ENCODE measurements at places on chromosomes 4 and X.

- H3K4me1 ChIP-seq, result no peaks in the 10 kb centered on the region
- no peaks in the 10 kb centered on the region for H3K36me3 ChIP-seq
- no peak overlapping the region for H3K4me3 ChIP-seq
- no peak for DNase-seq
- no peak overlapping the region for H3K27ac ChIP-seq
Observed at GRCh38 chrX:10617999-10618351, 2.4 kb downstream of the MID1 start.

DNA sequence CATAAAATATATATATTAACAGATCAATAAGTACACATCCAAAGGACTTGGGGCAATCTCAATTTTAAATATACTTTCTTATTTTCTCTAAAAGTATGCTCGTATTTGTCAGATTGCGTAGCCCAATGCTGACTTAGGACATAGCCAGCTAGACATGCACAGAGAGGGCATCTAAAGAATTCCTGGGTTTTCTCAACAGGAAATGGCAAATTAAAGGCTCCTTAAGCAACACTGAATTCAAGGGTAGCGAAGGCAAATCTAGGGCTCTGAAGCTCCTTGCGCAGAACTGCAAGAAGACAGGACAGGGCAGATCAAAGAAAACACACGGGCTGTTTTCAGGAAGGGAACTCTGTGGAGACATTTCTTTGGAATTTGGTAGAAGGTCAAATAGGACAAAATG lies 94.6 kb upstream of the FTHL17 start:
- H3K4me1 ChIP-seq, result no peaks in the 10 kb centered on the region
- H3K27ac ChIP-seq, result no peak overlapping the region
- H3K36me3 ChIP-seq, result no peaks in the 10 kb centered on the region
- no peak for DNase-seq

GRCh38 chr4:119858176-119858575 lies 208.5 kb downstream of the MAD2L1 start:
- H3K27ac ChIP-seq, result no peak overlapping the region
- H3K4me3 ChIP-seq, result no peak overlapping the region
- no peak for DNase-seq
- no peaks in the 10 kb centered on the region for H3K36me3 ChIP-seq
- H3K27me3 ChIP-seq, result no peaks in the 10 kb centered on the region

DNA sequence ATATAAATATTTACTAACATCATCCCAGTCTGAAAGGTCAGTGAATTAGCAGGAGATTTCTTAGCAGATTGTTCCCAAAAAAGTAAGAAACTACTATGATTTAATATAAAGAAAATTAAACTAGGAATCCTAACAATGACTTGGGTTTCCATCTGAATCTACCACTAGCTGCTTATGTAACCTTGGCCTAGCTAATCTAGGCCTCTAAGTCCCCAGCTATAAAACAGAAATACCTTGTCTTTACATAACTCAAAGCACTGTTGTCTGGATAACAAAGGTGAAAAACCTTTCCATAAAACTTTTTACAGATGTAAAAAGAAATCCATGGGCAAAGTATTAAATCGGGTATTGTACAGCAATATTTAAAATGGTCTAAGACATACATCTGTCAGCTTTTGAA lies 3.0 kb downstream of the FBXL5 start:
- no peak overlapping the region for H3K4me3 ChIP-seq
- no peaks in the 10 kb centered on the region for H3K27me3 ChIP-seq

- H3K27ac ChIP-seq, result no peak overlapping the region
- H3K4me3 ChIP-seq, result no peak overlapping the region
- no peaks in the 10 kb centered on the region for H3K27me3 ChIP-seq
- no peaks in the 10 kb centered on the region for H3K4me1 ChIP-seq
- no peaks in the 10 kb centered on the region for H3K36me3 ChIP-seq
Observed at GRCh38 chrX:41542135-41542534, 95.0 kb downstream of the NYX start.

- no peaks in the 10 kb centered on the region for H3K4me1 ChIP-seq
- H3K27me3 ChIP-seq, result no peaks in the 10 kb centered on the region
- no peaks in the 10 kb centered on the region for H3K36me3 ChIP-seq
Observed at GRCh38 chr4:172157946-172158345, 344.7 kb downstream of the GALNTL6 start.

DNA sequence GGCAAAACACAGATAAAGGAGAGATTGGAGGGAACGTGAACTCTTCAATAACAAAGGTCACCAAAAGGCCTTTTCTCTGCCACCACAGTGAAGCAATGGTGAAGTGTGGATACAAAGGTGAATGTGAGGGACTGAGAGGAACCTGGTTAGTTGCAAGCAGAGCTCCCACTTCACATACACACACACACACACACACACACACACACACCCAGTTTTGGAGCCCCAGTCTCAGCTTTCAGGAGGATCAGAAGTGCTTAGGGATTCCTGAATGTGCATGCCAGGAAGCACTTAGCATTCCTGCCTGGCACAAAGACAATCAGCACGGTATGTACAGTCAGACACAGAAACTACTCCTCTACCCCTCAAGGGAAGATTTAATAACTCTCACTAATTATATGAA lies 71.5 kb downstream of the ARHGEF9 start:
- H3K27ac ChIP-seq, result no peak overlapping the region
- no peaks in the 10 kb centered on the region for H3K4me1 ChIP-seq
- no peak for DNase-seq
- H3K27me3 ChIP-seq, result no peaks in the 10 kb centered on the region
- H3K36me3 ChIP-seq, result no peaks in the 10 kb centered on the region

GRCh38 chrX:133285341-133285740 lies 67.2 kb upstream of the TFDP3 start:
- no peak for DNase-seq
- no peak overlapping the region for H3K27ac ChIP-seq
- H3K4me3 ChIP-seq, result no peak overlapping the region
- no peaks in the 10 kb centered on the region for H3K4me1 ChIP-seq
- H3K36me3 ChIP-seq, result no peaks in the 10 kb centered on the region

DNA sequence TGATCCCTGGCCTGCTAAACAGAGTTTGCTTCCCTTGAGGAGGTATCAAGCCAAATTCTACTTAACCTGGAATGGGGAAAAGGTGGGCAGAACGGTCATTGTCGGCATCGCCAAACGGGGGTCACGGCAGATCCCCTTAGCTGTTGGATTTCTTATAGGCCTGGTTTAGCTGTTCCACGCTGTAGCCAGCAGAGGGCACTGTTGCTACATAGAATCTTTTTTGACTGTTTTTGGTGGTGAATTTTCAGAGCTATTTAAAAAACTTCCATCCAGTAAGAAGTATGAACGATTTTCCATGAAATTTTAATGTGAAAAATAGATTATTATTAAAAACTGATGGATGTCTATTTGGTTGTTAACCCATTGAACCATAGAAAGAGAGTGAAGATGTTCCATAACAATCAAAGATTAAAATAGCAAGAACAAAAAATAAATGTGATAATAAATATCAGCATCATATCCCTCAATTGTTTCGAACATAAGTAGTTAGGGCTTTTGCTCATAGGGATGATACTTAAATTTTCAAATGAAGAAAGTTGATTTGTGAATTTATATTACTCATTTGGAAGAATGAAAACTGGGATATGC lies 56.6 kb downstream of the LINC00632 start:
- no peaks in the 10 kb centered on the region for H3K4me1 ChIP-seq
- H3K36me3 ChIP-seq, result no peaks in the 10 kb centered on the region
- no peak overlapping the region for H3K27ac ChIP-seq

GRCh38 chr4:181216501-181216900 lies 1026.7 kb upstream of the TENM3 start:
- H3K27ac ChIP-seq, result no peak overlapping the region
- no peak overlapping the region for H3K4me3 ChIP-seq
- H3K27me3 ChIP-seq, result no peaks in the 10 kb centered on the region
- H3K4me1 ChIP-seq, result no peaks in the 10 kb centered on the region

DNA sequence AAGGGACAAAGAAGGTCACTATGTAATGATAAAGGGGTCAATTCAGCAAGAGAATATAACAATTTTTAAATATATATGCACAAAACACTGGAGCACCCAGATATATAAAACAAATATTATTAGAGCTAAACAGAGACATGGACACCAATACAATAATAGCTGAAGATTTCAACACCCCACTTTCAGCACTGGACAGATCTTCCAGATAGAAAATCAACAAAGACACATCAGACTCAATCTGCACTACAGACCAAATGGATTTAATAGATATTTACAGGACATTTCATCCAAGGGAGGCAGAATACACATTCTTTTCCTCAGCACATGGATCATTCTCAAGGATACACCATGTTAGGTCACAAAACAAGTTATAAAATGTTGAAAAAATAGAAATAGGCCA lies 111.4 kb downstream of the SOX3 start:
- DNase-seq, result no peak
- no peaks in the 10 kb centered on the region for H3K4me1 ChIP-seq
- no peaks in the 10 kb centered on the region for H3K36me3 ChIP-seq
- H3K4me3 ChIP-seq, result no peak overlapping the region
- H3K27me3 ChIP-seq, result no peaks in the 10 kb centered on the region

DNA sequence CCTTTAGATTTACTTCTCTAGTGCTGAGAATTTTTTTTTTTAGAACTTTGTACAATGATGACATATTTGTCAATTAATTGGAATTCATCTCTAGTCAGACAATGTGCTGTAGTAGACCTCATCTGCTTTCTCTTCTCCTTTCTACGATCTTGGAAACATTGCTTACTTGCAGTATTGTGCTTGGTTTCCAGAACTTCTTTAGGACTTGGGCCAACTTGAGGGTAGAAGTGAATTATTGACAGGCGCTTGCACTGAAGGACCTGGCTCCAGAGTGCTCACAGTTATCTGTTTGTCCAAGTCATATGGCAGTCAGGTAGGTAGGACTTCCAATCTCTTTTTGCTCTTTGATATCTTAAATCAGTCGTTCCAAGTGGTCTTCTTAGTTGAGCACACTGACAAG lies 39.6 kb downstream of the FNIP2 start:
- no peak overlapping the region for H3K27ac ChIP-seq
- no peaks in the 10 kb centered on the region for H3K27me3 ChIP-seq
- H3K4me3 ChIP-seq, result no peak overlapping the region
- H3K4me1 ChIP-seq, result peaks cover 2% of the 10 kb centered on the region

GRCh38 chrX:1909419-1910206 lies 294.8 kb downstream of the ASMT start:
- no peaks in the 10 kb centered on the region for H3K36me3 ChIP-seq
- no peak overlapping the region for H3K27ac ChIP-seq
- H3K27me3 ChIP-seq, result no peaks in the 10 kb centered on the region
- no peak overlapping the region for H3K4me3 ChIP-seq
- no peak for DNase-seq

- no peaks in the 10 kb centered on the region for H3K4me1 ChIP-seq
- no peaks in the 10 kb centered on the region for H3K36me3 ChIP-seq
- H3K4me3 ChIP-seq, result no peak overlapping the region
- DNase-seq, result no peak
- no peak overlapping the region for H3K27ac ChIP-seq
Observed at GRCh38 chr4:188778905-188779304, 639.7 kb downstream of the TRIML1 start.

DNA sequence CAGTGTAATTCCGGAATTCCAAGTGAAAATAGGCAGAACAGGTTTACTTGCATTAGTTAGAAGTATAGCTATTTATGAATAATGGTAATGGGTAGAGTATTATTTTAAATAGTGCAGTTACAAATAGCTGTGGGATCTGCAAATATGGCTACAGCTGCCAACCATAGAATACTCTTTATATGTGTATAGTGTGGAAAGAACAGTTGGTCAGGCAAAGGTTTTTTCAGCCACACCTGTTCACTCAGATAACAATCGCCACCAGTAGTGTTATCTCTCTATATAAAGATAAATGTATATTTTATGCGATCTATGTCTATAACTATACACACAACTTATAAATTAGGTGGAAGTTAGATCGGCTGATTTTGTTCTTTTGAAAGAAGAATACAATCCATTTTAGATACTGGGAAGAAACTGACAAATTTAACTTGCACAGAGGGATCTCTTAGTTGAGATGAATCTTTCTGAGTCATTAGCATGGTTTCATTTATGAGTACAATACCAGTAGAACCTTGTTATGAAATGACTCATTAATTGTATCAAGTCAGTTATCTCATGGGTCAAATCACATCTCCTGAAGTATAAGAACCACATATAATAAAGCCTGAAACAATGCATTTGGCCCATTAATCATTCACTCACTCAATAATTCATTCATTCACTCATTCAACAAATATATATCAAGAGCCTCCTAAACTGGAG lies 100.9 kb upstream of the NR3C2 start:
- no peaks in the 10 kb centered on the region for H3K36me3 ChIP-seq
- no peaks in the 10 kb centered on the region for H3K4me1 ChIP-seq
- no peak overlapping the region for H3K4me3 ChIP-seq
- H3K27me3 ChIP-seq, result no peaks in the 10 kb centered on the region
- DNase-seq, result no peak

DNA sequence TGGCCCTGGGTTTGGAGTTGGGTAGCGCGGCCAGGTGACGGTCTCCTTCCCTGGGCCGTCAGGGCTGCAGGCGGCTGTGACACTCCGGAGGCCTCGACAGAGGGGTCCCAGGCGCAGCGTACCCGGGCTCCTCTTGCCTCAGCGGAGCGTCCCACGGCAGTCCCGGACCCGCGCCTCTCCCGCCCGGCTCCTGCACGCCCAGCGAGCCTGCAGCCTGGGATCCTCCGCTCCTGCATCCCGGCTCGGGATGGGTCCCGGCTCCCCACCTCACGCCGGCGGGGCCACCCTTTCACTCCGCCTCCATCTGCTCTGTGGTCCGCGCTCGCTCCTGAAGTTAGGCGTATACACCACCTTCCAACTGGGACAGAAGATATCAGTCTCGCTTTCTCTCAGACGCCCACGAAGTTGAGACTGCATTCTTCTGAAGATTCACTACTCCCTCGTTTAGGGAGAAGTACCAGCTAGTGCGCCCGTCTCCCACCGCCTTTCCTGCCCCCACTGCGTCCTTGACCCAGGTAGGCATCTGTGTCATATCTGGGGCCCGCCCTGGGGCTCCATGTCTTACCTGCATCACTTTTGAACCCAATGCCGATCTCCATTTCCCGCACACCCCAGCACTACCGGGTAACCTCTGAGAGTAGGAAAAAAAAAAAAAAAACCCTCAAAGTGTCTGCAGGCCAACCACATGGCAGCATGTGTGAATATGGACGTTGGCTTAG lies 32.3 kb upstream of the KDR start:
- H3K4me3 ChIP-seq, result no peak overlapping the region
- no peaks in the 10 kb centered on the region for H3K36me3 ChIP-seq
- no peak for DNase-seq
- no peaks in the 10 kb centered on the region for H3K27me3 ChIP-seq
- no peaks in the 10 kb centered on the region for H3K4me1 ChIP-seq

DNA sequence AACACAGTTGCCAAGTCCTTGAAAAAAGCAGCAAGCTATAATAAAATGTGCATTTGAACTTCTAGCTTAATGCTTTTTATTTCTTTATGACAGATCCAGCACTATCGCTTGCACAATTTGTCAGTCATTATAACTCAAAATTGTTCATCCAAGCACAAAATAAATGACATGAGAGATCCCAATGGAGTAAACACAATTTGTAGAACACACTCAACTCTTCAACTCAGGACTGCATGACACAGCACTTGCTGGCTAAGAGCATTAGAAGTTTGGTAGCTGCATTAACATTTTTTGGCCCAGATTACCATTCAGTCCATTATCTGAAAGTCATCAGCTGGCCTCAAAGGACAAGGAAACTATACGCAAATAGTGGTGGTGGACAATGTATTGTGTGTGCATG lies 530.1 kb downstream of the INPP4B start:
- H3K27ac ChIP-seq, result no peak overlapping the region
- no peaks in the 10 kb centered on the region for H3K27me3 ChIP-seq
- no peaks in the 10 kb centered on the region for H3K36me3 ChIP-seq
- no peaks in the 10 kb centered on the region for H3K4me1 ChIP-seq
